NCI-H1930 (cell line): ENCODE measurements at places on chromosomes 5 and 9.

DNA sequence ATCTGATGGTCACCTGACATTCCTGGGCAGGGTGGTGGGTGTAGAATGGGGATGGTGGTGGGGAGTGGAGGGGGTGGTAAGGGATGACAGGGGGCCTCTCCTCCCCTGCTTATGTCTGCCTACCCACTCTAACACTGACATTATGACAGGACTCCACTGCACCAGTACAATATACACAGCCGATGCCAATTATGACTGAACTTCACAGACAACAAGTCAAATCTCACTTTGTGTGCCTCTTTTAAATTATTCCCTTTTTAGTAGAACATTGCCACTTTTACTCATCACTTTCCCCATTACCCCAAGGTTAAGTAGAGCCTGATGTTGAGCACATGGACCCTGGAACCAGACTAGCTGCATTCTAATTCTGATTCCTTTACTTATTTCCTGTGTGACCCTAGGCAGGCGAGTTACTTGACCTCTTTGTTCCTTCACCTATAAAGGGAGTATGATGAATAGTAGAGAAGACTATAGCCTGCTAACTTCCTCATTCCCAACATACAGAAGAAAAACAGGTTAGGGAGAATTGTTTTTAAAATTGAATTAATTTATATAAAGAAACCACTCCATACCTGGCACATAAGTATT is 464.7 kb downstream of the DMRT2 start:
- DNase-seq = no peak

DNA sequence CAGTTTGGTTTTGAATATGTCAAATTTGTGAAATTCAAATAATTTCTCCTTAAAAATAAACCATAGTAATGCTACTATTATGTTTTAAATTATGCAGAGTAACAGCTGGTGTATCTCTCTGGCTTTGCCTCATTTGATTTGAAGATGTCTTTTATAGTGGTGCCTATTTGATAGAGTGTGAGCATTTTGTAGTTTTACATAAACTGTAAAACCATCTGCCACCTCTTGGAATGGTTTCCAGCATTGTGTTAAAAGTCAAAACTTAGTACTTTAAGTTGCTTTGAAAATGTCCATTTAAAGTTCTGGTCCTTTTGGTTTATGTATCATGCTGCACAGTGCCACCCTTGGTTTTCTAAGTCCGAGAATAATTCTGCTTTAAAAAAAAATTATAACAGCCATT is 15.6 kb downstream of the PRDM6 start:
- DNase-seq = no peak

- no peak for DNase-seq
Measured at GRCh38 chr9:93119953-93120845, 13.9 kb downstream of the NINJ1 start.

DNA sequence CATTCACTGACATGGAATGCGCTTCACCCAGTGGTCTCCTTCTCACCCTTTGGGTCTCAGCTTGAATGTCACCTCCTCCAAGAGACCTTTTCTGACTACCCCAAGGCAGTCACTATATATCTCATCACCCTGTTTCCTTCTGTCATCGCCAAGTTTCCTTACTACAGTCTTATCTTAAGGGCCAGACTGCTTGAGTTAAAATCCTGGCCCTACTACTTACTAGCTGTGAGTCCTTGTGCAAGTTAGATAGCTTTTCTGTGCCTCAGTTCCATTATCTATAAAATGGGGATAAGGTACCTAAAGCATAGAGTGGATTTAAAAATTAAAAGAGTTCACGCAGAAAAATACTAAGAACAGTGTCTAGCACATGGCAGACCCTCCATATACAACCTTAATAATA is 132.4 kb downstream of the GABBR2 start:
- no peak for DNase-seq

GRCh38 chr5:1477341-1477740 is 32.1 kb upstream of the SLC6A3 start:
- no peak for DNase-seq

DNA sequence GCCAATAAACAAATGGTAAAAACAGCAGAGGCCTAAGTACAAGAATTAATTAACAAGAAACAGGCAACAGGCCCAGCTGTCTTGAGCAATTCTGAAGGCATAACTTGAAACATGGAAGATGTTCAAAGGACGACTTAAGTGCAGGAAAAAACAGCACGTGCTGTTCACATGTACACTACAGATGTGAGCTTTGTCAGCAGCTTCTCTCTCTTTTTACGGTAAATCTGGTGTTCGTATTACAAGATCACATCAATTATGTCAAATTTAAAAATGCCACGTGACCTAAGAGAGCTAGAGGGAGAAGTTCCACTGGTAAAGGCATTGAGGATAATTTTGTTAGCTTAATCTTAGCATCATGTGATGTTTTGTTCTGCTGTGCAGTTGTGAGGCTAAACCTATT is 281.1 kb downstream of the PSAT1 start:
- DNase-seq = no peak

DNA sequence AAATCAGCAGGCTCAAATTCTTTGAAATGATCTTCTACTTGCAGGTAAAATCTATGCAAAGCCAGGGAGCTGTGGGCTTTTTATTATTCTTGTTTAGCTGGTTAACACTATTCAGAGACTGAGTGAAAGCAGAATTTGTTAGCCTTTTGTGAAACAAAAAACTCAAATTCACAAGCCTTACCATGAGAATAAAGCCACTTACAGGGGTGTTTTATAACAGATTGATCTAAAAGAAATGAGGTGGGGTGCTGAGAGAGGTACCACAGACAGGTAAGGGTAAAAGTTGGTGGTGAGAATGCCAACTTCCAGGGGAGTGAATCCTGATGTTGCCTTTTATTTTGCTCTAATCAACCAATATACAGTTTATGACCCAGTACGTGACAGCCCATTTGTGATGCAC is 1585.6 kb downstream of the EFNA5 start:
- DNase-seq = no peak

DNA sequence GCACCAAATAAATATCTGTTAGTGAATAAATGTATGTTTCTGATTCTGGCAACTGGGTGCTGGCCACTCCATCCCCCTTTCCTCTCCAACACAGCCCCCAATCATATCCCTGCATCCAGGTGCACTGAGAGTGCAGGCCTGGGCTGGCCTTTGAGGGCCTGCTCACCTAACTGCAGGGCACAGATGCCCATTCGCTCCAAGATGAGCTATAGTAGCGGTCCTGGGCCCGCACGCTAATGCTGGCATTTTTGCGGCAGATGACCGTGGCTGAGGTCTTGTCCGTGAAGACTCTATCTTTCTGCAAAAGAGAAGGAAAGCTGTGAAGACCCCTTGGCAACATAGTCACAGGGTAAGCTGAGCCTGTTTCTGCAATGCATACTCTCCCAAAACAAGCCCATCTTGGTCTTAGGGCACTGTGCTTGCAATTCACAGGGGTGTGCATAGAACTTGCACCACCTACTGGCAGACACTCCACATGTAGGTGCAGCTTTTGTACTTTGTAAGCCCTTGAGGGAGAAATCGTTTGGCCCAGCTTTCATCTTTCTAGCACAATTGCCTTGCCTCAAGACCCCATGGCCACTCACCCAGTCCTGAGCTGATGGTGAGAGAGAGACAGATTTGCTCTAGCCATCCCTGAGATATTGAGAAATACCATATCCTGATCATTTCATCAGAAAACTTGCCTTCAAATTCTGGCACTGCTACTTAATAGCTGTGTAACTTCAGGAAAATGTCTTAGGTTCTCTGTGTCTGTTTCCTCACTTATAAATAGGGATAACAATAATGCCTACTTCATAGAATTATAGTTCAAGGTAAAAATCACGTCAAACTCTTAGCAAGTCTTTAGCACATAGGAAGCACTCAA is 13.5 kb downstream of the IL12B start:
- DNase-seq = no peak

DNA sequence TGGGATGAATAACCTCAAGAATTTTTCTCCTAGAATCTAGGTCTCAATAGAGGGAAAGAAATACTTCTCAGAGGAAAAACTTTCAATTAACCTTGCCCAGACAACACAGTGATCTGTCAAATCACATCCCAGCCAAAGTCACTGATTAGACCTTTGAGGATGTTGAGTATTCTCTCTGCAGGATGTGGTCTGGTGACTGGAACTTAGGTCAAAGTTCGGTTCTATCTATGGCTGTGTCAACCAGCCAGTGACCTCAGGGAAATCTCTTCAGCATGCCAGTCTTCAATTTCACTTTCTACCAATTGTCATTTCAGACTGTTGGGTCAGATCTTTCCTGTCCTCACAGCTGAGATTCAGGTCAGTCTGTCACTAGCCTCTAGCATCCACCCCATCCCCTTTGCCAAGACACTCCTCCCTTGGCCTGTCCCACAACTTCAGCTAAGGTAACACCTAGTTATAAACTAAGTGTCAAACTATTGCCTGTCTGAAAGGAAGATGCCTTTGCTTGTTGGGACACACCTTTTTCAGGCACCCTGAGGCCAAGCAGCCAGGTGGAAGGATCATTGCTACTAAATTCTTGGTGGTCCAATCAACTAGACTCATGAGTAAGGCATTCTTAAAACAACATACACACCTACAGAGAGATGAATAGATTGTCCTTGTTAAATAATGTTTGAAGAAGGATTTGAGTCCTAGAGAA is 156.3 kb upstream of the FST start:
- DNase-seq = no peak

DNA sequence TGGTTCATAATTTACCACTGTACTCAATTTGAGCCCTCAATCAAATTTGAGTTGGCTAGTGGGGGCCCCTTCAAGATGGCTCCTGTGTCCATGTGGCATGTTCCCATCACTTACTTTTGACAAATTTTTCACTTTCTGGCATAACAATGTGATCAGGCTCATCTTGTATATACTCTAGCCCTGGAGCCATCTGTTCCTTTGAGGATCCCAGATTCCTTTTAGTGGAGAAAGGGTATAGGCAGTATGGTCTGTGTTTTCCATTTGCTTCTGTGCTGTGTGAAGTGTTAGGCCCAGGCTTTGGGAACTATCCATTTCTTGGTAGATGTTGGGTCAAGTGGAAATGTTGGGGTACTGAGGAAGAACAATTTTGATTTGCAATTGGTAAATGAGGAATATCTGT is 45.7 kb downstream of the SH3GL2 start:
- no peak for DNase-seq

- DNase-seq = peak; percentile 62
Measured at GRCh38 chr5:73902327-73903051, 276.5 kb downstream of the ARHGEF28 start.

GRCh38 chr5:92421942-92422341 is 1038.8 kb upstream of the ARRDC3 start:
- DNase-seq = no peak

DNA sequence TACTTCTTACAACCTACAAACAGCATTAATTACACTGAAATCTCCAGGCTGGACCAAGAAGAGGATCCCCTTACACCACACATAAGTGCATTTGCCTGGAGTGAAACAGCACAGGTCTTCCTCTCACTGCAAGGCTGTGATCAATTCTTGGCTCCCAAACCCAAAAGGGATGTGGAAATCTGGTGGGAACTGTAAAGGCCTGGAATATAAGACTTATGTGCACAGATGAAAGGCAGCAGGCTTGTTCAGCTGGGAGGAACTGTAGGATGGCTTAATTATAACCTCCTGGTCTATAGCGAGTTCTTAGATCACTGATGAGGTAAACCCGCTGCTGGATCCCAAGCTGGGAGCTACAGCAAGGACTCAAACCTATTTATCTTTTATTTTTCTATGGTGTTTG is 182.9 kb upstream of the TNC start:
- no peak for DNase-seq

GRCh38 chr5:124790895-124791732 is 44.7 kb upstream of the ZNF608 start:
- DNase-seq = no peak

GRCh38 chr5:21212026-21212425 is 1224.0 kb upstream of the CDH18 start:
- no peak for DNase-seq

DNA sequence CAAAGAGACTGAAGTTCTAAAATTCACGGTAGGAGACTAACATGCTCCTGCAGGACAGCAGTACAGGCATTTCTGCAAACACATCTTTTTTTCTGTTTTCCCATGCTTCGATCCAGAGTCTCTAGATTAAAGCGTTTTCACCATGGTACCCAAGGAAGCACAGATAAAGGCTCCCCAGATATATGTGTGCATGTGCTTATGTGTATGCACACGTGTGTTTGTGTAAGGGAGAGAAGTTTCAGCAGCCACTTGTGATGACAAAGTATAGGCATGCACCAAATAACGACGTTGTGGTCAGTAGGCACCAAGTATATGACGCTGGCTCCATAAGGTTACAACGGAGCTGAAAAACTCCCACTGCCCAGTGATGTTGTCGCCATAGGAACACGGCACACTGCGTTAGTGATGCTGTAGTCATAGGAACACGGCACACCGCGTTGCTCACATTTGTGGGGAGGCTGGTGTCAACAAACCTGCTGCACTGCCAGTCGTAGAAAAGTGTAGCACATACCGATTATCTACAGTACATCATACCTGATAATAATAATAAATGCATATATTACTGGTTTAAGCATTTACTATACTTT is 21.7 kb downstream of the MED10 start:
- no peak for DNase-seq

DNA sequence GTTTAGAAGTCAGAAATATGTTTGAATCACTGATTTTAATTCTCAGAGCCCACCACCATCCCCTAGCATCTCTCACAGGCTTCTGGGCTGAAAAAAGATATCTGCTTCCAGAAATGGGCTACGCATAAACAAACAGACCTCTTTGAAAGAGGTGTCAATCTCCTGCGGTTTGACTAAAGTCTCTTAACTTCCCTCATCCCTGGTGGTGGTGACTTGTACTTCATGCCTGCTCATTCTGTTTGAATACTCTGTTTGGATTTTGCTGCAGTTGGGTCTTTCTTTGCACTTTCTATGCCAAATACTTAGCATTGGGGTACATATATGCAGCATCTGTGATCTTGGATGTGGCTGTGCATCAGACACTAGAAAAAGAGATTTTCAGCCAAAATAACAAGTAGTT is 157.2 kb upstream of the ATP10B start:
- no peak for DNase-seq

- no peak for DNase-seq
Measured at GRCh38 chr9:127873223-127873691, 4.2 kb downstream of the AK1 start.

- DNase-seq = no peak
Measured at GRCh38 chr9:69346596-69347390, 21.8 kb downstream of the ENTREP1 start.

- no peak for DNase-seq
Measured at GRCh38 chr5:54990841-54991258, 5.5 kb upstream of the ESM1 start.

- DNase-seq = no peak
Measured at GRCh38 chr5:122183788-122184170, 54.4 kb downstream of the ZNF474 start.

DNA sequence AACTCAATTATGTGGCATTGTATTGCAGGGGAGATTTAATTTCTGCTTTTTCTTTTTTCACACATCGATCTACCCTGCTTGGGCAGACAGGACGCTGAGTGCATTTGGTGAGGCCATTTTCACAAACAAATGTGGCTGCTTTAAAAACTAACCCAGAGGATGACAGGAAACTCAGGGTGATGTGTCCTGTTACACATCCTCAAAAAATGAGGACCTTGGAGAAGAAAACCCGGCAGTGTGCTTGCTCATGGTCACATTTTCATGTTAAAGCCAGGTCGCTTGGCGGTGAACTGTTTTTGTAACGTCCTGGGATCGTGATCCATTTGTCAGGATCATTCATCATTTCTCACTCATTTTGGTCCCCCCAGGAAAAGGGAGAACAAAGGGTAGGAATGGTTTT is 478.3 kb upstream of the ADAMTS16 start:
- peak; percentile 50 for DNase-seq
